ENCODE measurements at places on chromosomes 3 and 15.

DNA sequence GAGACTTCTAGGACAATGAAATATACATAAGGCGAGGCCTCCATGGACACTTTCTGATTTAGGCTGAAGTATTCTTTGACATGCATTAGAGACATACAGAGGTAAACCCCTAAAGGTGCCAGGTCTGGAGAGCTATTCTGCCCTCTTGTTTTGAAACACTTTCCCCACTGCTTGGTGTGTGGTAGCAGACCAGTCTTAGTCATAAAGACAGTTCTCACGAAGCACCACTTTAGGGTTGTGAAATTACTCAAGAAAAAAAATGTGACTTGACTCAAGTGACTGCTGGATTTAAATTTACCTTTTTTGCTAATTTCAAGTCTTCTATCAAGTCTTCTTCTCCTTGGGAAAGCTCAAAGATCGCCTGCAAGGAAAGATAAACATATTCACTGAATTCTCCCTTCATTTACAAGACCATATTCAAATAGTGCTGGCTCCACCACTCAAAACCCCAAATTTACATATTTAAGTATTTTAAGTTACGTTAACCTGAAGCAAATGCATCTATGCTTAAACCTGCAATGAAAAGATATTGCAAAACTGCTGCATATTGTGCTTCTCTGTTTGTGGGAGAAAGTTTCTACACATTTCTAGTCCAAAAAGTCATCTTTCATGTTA is 48.4 kb downstream of the ARHGEF3 start:
- H3K27ac ChIP-seq = peak overlapping the region; percentile 69
- H3K4me1 ChIP-seq = peaks cover 76% of the 10 kb centered on the region

- no peak for DNase-seq
- no peaks in the 10 kb centered on the region for H3K4me1 ChIP-seq
- no peak overlapping the region for H3K27ac ChIP-seq
- H3K4me3 ChIP-seq = no peak overlapping the region
- no peaks in the 10 kb centered on the region for H3K36me3 ChIP-seq
Measured at GRCh38 chr3:4904811-4905695, 74.2 kb upstream of the BHLHE40 start.

DNA sequence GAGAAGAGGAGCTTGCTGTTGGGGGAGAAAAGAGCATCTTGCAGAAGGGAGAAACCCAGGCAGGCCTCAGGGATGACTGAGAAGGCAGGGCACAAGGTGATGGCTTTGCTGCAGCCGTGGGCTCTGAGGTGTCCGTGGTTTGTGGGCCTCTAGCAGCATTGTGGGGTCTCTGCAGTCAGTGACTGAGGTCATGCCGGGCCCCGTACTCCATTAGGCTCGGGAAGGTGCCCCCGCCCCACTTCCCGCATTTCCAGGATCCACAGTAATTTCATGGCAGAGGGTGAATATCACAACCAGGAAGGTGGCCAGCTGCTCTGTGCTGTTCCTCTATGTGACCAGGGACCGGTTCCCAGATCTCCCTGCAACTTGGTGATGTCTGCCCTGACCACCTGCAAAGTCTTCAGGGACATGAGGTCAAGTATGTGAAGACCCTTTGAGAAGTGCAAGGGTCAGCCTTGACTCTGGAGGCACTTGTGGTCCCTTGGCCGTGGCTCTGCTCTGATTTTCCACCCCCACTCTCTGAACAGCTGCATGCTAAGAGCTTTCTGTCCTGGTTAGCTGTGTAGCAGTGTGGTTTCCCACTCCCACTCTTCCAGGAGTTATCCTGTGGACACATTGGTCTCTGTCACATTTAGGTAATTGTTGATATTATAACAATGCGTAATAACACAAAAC is 3.6 kb downstream of the KLF13 start:
- no peak for DNase-seq
- H3K4me3 ChIP-seq = peak overlapping the region; percentile 93
- peaks cover 62% of the 10 kb centered on the region for H3K4me1 ChIP-seq
- H3K36me3 ChIP-seq = peaks cover 9% of the 10 kb centered on the region
- no peaks in the 10 kb centered on the region for H3K27me3 ChIP-seq

DNA sequence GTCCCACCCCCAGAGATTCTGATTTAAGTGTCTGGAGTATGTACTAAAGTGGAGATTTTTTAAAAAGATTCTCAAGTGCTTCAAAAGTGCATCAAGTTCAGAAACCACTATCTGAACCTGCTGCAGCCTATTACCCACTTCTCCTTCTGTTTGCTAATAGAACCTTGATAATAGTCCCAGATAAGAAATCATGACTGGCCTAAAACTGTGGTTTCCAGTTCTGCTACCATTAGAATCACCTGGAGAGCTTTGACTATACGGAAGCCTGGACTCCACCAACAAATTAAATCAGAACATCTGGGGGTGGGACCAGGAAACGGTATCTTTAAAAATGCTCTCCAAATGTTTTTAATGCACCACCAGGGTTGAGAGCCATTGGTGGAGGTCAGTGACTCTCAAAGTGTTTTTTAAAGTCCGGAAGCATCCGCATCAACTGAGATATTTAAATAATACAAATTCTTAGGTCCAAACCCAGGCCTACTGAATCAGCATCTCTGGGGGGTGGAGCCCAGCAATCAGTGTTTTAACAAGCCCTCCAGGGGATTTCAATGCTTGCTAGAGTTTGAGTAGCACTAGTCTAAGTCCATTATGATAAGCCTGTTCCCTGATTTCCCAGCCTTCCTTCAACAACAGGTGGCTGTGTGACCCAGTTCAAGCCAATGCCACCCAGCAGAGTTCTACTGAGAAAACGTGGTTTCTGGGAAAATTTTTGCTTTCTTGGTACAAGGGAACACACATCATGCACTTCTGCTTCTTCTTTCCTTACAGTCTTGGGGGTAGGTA is 45.4 kb upstream of the TIPARP start:
- peak overlapping the region; percentile 46 for H3K27ac ChIP-seq
- H3K4me3 ChIP-seq = no peak overlapping the region
- H3K36me3 ChIP-seq = no peaks in the 10 kb centered on the region
- no peak for DNase-seq
- H3K27me3 ChIP-seq = no peaks in the 10 kb centered on the region

GRCh38 chr3:107987036-107987939 is 103.5 kb downstream of the CD47 start:
- H3K36me3 ChIP-seq = no peaks in the 10 kb centered on the region
- DNase-seq = peak; percentile 72
- no peaks in the 10 kb centered on the region for H3K27me3 ChIP-seq
- H3K4me1 ChIP-seq = peaks cover 45% of the 10 kb centered on the region
- H3K27ac ChIP-seq = peak overlapping the region; percentile 42
- H3K4me3 ChIP-seq = no peak overlapping the region

DNA sequence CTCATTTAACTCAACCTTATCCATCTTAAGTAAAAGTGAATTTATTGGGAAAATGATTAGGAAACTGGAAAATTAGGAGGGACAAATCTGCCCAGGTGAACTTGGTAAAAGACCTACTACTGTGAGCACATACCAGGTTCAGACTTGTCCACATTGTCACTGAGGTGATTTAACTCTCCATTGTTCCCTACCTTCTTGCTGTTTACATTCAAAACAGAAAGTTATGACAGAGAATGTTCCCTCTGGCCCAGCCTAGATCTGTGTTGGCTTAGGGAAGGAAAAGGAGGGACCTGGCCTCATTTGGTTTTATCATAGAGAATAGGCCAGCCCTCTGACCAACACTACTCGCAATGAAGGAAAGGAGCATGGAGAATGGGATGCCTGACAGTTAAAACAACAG is 117.6 kb downstream of the SATB1 start:
- no peaks in the 10 kb centered on the region for H3K27me3 ChIP-seq
- no peaks in the 10 kb centered on the region for H3K36me3 ChIP-seq
- H3K4me3 ChIP-seq = no peak overlapping the region
- DNase-seq = no peak

DNA sequence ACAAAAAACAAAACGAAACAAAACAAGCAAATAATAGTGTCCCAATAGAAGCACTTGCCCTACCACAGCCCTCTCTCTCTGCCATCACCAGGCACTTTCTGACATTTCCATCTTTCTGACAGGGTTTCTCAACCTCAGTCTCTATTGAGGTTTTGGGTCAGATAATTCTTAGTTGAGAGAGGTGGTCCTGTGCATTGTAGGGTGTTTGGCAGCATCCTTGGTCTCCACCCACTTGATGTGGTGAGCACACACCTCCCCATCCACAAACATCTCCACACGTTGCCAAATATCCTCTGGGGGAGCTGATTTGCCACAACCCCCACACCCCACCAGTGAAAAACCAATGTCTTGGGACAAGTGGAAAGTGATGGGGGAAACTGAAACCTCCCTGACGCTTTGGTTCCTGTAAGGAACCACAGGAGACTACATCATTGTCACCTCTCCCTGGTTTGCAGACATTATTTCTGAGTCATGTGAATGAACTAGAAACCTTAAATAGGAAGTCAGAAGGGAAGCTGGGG is 733.7 kb upstream of the CFAP20DC start:
- H3K36me3 ChIP-seq = no peaks in the 10 kb centered on the region
- H3K4me3 ChIP-seq = no peak overlapping the region
- H3K27ac ChIP-seq = no peak overlapping the region
- no peaks in the 10 kb centered on the region for H3K27me3 ChIP-seq
- no peaks in the 10 kb centered on the region for H3K4me1 ChIP-seq
- no peak for DNase-seq

GRCh38 chr3:187832202-187832601 is 86.9 kb upstream of the BCL6 start:
- H3K4me1 ChIP-seq = no peaks in the 10 kb centered on the region
- no peak overlapping the region for H3K27ac ChIP-seq
- no peak for DNase-seq
- no peaks in the 10 kb centered on the region for H3K36me3 ChIP-seq
- no peaks in the 10 kb centered on the region for H3K27me3 ChIP-seq

- no peak for DNase-seq
- no peaks in the 10 kb centered on the region for H3K4me1 ChIP-seq
- H3K27me3 ChIP-seq = no peaks in the 10 kb centered on the region
- no peak overlapping the region for H3K27ac ChIP-seq
Measured at GRCh38 chr3:156918746-156919145, 92.6 kb downstream of the LEKR1 start.

DNA sequence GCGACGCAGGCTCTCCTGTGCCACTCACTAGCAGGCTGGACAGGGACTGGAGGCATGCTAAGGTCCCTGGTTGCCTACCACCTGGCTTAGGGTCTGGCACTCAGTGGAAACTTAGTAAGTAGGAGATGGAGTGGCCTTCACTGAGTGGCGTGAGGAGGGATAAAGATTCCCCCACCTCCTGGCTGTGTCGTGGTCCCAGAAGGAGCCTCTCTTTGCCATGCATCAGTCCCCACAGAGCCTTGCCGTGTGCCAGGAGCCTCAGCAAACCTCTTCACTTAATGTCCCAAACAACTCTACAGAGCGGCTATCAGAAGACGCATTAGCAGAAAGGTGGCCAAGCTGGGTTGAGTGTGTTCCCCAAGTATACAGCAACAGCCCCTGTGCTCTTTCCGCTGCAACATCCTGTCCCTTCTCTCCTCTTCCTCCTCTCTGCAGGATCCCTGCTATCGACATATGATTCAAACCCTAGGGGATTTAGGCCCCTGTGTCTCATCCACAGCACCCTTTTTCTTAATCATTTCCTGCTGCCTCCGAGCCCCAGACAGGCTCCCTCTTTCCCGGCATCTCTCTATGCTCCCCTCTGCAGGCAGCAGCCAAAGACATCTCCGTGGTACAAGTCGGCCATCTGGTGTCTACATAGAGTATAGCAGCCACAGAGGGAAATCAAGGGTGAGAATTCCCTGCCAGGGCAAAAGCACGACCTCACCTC is 66.7 kb downstream of the SLC6A1 start:
- peaks cover 14% of the 10 kb centered on the region for H3K27me3 ChIP-seq
- no peak overlapping the region for H3K27ac ChIP-seq
- DNase-seq = no peak
- H3K36me3 ChIP-seq = no peaks in the 10 kb centered on the region
- H3K4me3 ChIP-seq = no peak overlapping the region
- peaks cover 7% of the 10 kb centered on the region for H3K4me1 ChIP-seq

GRCh38 chr3:36653095-36653494 is 111.3 kb downstream of the DCLK3 start:
- no peaks in the 10 kb centered on the region for H3K36me3 ChIP-seq
- no peaks in the 10 kb centered on the region for H3K27me3 ChIP-seq
- DNase-seq = no peak
- no peaks in the 10 kb centered on the region for H3K4me1 ChIP-seq
- no peak overlapping the region for H3K4me3 ChIP-seq

GRCh38 chr3:63296249-63296648 is 18.1 kb downstream of the SYNPR start:
- no peaks in the 10 kb centered on the region for H3K36me3 ChIP-seq
- H3K4me1 ChIP-seq = no peaks in the 10 kb centered on the region
- no peaks in the 10 kb centered on the region for H3K27me3 ChIP-seq
- H3K27ac ChIP-seq = no peak overlapping the region
- no peak overlapping the region for H3K4me3 ChIP-seq

GRCh38 chr3:55879901-55880331 is 392.8 kb upstream of the WNT5A start:
- H3K4me1 ChIP-seq = no peaks in the 10 kb centered on the region
- no peaks in the 10 kb centered on the region for H3K27me3 ChIP-seq
- no peaks in the 10 kb centered on the region for H3K36me3 ChIP-seq
- DNase-seq = no peak
- H3K4me3 ChIP-seq = no peak overlapping the region

- H3K27ac ChIP-seq = no peak overlapping the region
- no peaks in the 10 kb centered on the region for H3K27me3 ChIP-seq
- H3K36me3 ChIP-seq = no peaks in the 10 kb centered on the region
- no peaks in the 10 kb centered on the region for H3K4me1 ChIP-seq
Measured at GRCh38 chr3:8324747-8325146, 176.9 kb upstream of the LMCD1 start.

GRCh38 chr15:73183071-73183470 is 130.8 kb downstream of the NEO1 start:
- no peak for DNase-seq
- H3K27me3 ChIP-seq = no peaks in the 10 kb centered on the region
- H3K27ac ChIP-seq = no peak overlapping the region
- H3K4me1 ChIP-seq = no peaks in the 10 kb centered on the region
- peaks cover 11% of the 10 kb centered on the region for H3K36me3 ChIP-seq

- H3K4me1 ChIP-seq = peaks cover 40% of the 10 kb centered on the region
- no peak overlapping the region for H3K27ac ChIP-seq
- DNase-seq = no peak
- no peaks in the 10 kb centered on the region for H3K36me3 ChIP-seq
- H3K27me3 ChIP-seq = no peaks in the 10 kb centered on the region
Measured at GRCh38 chr15:85419161-85419560, 38.8 kb downstream of the AKAP13 start.

- no peak for DNase-seq
Measured at GRCh38 chr15:63060699-63061098, 18.2 kb downstream of the TPM1 start.
